Left kidney (tissue), 8 donors: ENCODE measurements at places on chromosomes 12 and 14. TPM values are rescaled to one million over a fixed set of nuclear protein-coding genes. Genes with fewer than 3 reads are reported as not detected.

DNA sequence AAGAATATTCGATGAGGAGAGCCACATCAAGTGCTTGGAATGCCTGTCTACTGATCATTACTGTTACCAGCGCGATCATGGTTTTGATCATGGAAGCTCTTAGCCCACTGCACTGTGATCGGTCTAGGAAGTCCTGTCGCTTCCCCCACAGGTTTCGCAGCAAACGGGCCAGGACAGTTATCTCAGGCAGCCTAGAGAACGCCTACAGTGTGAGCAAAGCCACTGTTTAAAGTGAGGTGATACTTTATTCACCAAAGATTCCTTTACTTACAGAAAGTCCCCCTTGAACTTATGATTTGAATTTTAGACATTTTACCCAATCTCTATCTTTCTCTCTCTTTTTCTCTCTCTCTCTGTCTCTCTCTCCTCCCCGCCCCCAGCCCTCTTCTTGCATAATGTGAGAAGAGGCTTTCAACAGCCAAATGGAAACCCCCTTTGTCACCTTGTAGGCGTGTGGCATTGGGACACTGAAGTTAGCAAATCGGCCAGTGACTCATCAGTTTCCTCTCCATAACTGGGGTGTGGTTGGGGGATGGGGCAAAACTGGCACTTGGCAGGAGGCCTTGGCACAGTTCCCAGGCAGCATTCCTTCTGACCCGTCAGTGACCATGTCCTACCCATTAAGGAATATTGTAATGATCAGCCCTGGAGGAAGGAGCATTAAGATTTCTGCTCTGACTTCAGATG is 214.8 kb downstream of the CHST11 start:
- no peak for DNase-seq

The DGLUCY gene
- polyA plus RNA-seq, result 78.7 TPM

The RAD52 gene
- 39.7 TPM for polyA plus RNA-seq

The NPAS3 gene
- 8.7 TPM for polyA plus RNA-seq

GRCh38 chr12:116113398-116114130 is 163.9 kb downstream of the MED13L start:
- DNase-seq, result no peak

The ABCD2 gene
- 0.10 TPM for polyA plus RNA-seq

DNA sequence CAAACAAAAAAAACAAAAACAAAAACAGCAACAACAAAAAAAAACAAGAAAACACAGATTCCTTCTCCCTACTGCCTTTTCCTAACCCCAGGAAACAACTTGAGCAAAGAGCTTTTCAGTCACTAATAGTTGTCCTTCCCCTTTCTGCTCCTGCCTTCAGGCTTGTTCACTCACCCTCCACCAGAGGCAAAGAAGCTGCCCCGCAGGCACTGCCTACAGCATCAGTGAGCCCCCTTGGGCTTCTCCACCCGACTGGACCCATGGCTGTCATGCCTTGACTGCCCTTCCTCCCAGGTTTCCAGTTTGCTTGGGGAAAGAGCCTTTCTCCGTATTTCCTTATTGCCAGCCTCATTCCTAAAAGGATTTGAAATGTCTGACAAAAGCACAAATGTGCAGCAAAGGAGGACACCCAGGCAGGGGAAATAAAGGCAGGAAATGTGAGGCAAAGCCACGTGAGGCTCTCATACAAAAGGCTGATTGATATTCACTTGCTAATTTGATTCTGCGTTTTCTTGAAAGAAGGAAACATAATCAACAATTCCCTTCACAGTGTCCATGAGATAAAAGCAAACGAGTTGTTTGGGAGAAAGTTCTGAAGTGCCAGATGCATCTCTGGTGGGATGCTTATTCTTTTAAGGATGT is 85.7 kb downstream of the GPATCH2L start:
- no peak for DNase-seq
